ENCODE measurements at places on chromosomes 4 and X.

DNA sequence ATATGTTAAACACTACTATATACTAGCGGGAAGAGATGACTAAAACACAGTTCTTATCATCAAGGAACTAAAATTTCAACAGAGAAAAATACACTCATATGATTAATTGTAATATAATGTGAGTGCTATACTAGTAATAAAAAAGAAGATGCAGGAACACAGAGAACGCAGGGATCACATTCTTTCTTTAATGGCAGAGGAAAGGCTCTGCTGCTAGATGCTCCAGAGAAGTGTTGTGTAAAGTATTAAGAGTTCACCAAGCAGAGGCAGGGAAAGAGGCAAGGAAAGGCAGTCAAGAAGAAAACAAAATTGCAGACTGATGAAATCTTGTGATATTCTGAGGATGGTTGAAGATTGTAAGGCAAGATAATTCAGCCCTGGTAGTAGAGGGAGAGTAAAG is 394.7 kb downstream of the PDGFC start:
- no peak for DNase-seq

GRCh38 chr4:20614816-20615215 is 85.4 kb upstream of the PACRGL start:
- no peak for DNase-seq

DNA sequence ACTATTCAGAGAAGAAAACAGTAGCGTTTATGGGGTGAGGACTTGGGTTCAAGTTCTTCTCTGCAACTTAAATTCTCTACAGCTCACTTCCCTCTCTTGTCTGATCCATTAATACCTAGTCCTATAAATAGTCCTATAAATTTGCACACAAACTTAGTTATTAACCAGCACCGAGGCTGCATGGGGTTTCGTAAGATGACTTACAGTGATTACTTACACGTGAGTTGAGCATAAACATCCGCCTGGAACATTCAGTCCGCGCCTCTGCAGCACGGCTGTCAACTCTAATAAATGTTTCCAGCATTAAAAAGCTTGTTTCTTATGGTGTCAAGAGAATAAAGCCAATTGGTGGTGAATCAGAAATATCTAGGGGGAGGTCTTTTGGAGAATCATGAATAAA is 103.0 kb upstream of the ENPP6 start:
- DNase-seq: no peak

DNA sequence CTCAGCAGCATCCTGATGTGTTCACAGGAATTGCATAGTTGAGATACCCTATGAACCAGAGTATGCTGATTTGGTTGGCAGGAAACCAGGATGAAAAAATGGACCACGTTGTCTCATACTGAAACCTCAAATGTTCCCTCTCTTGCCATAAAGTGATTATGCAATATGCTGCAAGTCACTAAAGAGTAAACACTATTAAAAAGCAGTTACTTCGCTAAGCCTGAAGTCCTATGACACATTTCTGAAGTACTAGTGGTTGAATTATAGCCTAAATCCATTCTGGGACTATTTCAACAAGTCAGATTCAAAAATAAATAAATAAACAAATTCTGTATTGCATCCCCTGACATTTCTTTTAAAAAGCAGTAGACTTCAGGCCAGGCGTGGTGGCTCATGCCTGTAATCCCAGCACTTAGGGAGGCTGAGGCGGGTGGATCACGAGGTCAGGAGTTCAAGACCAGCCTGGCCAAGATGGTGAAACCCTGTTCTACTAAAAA is 106.0 kb upstream of the NAP1L5 start:
- DNase-seq: peak; percentile 87

- no peak for DNase-seq
Measured at GRCh38 chr4:113678641-113679040, 82.9 kb downstream of the CAMK2D start.

- no peak for DNase-seq
Measured at GRCh38 chr4:33133723-33134122, 2413.6 kb downstream of the PCDH7 start.

- no peak for DNase-seq
Measured at GRCh38 chr4:41696131-41696530, 52.4 kb downstream of the PHOX2B start.

GRCh38 chr4:78481180-78481579 is 70.4 kb upstream of the ANXA3 start:
- DNase-seq: no peak

GRCh38 chrX:134735015-134735414 is 76.7 kb upstream of the PLAC1 start:
- no peak for DNase-seq

DNA sequence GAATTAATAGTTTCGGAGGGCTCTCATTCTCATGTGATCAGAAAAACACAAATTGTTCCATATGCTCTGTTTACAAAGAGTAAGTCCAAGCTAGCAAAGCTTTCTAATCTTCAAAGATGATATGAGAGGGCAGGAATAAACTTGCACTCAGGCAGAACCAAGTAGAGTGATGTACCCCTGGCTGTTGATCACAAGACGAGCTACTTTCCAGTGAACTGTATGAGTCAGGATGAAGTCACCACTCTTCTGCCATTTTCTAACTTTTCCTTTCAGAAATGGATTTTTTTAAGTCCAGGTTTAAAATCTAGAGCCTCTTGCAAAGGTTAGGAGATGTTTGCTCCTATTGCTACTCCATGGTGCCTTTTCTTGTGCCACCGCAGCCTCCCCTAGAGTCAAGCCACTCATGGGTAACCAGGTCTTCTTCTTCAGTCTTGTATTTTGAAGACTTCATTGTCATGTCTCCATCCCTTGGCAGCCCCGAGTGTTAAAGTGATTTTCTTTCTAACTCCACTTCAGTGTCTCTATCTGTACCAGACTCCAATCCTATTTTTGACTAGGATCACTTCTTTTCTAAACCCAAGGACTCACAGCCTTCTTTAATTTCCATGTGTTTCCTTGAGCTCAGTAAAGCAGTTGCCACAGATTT is 171.9 kb upstream of the GALNT7 start:
- DNase-seq: peak; percentile 76

GRCh38 chr4:143782521-143782920 is 82.0 kb upstream of the FREM3 start:
- no peak for DNase-seq

DNA sequence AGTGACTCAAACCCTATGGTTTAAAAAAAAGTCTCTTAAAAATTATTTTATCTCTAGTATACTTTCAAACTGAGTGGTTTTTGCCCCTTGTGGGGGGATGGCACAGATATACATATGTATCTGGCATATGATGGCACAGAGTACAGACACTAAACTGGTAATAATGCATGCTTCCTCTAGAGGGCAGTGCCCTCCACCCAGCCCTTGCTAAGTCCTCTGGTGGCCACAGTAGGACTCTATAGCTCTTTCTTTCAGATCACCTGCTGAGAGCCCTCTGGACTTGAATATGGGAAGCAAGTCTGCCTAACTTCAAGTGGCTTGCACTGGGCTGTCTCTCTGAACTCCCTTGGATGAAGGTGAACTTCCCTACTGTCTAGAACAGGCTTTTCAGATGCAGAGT is 66.3 kb downstream of the TSPAN7 start:
- peak; percentile 2 for DNase-seq

- DNase-seq: no peak
Measured at GRCh38 chr4:108681321-108681809, 31.0 kb downstream of the OSTC start.

- no peak for DNase-seq
Measured at GRCh38 chr4:138262469-138262868, 20.3 kb upstream of the SLC7A11 start.

- no peak for DNase-seq
Measured at GRCh38 chr4:163148466-163149336, 18.0 kb downstream of the NAF1 start.

GRCh38 chr4:46856333-46856732 is 52.7 kb downstream of the COX7B2 start:
- DNase-seq: peak; percentile 2

DNA sequence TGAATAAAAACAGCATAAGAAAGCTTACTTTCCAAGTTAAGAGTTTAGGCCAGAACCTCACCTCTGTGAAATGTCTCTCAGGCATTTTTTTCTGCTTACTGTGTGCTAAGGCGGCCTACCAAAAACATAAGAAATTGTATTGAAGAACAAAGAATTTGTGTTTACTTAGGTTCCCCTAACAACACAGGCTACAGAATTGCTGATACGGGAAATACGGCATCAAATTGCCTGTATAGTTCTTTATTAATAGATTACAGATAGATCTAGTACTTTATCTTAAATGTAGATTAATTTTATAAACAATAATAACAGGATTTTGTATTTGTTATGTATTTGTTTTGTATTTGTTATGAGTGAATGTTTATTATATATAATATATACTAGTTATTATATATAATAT is 12.9 kb downstream of the ASIC5 start:
- no peak for DNase-seq

DNA sequence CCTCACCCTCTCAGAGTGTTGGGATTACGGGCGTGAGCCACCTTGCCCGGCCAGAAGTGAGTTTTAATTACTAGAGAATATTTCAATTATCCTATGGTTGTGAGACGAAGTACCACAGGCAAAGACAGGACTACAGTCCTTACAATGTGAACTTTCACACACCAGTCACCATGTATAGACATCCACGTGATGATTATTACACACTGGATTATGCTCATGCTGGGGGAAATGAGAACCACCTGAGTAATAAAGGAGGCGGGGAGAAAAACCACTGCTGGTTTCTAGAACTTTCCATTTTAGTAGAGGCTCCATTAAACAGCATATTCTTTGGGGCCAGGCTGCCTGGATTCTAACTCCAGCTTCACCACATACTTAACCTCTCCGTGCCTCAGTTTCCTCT is 42.5 kb upstream of the TLR2 start:
- no peak for DNase-seq

DNA sequence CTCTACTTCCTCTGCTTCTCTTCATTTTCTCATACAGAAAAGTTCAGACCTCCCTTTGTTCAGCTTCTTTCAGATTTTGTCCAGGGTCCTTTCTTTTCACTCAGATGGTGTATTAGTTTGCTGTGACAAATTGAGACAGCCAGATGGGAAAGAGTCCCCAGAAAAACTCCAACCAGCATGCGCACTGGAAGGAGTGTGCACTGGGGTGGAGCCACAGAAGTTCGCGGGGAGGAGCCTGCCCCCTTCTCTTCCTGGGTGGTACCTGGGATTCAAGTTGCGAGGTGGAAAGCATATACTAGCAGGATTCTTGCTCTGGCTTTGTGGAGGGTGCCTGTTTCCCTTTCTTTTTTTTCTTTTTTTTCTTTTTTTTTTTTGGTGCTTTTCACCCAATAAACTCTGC is 51.6 kb downstream of the SMIM20 start:
- DNase-seq: no peak

DNA sequence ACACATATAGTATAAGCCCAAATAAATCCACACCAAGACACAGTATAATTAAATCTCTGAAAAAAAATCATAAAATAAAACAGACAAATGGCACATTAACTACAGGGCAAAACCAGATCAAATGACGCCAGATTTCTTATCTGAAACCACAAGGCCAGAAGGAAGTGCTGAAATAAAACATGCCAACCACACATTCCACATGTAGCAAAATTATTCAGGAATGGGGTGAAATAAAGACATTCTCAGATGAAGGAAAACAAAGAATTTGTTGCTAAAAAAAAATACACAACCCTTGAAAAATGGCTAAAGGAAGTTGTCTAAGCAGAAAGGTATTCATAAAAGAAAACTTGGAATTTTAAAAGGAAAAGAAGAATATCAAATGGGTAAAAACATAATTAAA is 4.5 kb upstream of the DCAF12L1 start:
- peak; percentile 1 for DNase-seq

DNA sequence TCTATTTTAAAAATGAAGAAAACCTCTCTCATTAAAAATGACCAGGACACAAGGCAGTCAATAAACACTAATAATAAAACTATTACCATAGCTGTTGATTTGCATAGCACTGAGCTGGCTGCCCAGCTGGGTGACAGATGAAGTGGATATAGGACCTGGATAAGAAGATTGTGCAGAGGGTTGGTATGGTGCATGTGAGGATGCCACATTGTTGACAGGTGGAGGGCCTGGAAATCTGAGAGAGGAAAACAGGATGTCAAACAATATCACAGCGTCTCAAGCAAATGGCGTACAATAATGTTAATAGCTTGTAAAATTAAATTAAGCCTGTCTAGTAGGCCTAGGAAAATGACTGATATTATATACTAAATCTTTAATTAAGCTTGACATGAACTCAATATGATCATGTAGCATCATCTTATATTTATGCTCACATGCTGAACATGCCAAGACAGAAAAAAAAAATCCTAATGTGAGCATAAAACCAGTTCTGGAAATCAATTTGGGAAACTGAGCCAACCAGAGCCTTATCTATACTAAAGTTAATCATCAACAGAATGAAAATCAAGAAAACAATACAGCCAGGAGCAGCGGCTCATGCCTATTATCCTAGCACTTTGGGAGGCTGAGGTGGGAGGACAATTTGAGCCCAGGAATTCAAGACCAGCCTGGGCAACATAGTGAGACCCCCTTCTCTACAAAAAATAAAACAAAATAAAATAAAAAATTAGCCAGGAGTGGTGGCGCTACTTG is 18.6 kb downstream of the SEC24D start:
- DNase-seq: no peak

DNA sequence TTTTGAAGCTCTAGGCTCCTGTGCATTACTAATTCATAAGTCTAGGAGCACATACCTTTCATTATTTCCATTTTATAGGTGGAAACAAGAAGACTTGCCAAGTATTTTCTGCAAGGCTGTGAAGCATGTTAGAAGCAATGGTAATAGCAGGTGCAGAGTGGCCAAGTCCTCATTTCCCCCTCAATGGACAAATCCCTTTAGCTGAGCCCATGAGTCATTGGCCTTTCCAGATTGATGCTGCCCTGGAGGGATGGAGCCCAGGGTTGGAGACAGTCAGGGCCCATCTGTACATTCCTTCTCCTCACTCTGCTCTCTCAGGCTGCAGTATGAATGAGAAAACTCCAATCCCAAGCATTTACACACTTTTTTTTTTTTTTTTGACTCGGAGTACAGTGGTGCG is 6.6 kb downstream of the MGST2 start:
- DNase-seq: peak; percentile 21

DNA sequence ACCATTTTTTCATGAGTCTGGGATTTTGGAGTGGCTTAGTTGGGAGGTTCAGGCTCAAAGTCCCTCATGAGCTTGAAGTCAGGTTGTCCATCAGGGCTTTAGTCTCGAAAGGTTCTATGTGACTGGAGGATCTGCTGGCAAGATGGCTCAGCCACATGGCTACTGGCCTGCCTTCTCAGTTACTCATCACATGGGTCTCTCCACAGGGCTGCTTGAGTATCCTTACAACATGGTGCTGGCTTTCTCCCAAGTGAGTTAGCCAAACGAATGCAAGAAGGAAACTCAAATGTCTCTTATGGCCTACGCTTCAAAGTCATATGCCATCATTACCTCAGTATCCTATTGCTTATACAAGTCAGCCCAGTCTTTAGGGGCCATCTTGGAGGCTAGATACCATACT is 106.3 kb upstream of the VCX3B start:
- DNase-seq: no peak

All from astrocyte of the hippocampus (primary cell).